ENCODE measurements at places on chromosomes 12 and 14.

DNA sequence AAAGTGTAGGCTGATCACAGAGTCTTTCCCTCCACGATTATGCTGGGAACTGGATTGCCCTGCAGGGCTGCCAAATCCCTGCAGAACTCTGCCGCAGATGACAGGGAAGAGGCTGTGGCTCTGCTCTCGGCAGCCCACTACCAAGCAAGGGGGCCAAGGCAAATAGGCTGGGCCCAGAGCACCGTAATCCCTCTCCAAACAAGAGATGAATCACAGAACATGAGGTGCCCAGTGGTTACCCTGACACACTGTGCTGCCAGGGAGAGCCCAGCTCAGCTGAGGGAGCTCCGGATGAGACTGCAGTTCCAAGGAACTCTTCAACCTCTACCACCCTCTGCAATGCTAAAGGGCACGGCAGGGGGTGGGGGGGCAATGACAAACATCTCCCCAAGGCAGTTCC, 33.9 kb downstream of the STON2 start:
- no peak for DNase-seq

- no peak for DNase-seq
These were observed 969.1 kb upstream of the NOVA1 start for GRCh38 chr14:27566843-27567382.

- DNase-seq = no peak
These were observed 20.3 kb upstream of the ADGRD1 start for GRCh38 chr12:130933269-130933995.

DNA sequence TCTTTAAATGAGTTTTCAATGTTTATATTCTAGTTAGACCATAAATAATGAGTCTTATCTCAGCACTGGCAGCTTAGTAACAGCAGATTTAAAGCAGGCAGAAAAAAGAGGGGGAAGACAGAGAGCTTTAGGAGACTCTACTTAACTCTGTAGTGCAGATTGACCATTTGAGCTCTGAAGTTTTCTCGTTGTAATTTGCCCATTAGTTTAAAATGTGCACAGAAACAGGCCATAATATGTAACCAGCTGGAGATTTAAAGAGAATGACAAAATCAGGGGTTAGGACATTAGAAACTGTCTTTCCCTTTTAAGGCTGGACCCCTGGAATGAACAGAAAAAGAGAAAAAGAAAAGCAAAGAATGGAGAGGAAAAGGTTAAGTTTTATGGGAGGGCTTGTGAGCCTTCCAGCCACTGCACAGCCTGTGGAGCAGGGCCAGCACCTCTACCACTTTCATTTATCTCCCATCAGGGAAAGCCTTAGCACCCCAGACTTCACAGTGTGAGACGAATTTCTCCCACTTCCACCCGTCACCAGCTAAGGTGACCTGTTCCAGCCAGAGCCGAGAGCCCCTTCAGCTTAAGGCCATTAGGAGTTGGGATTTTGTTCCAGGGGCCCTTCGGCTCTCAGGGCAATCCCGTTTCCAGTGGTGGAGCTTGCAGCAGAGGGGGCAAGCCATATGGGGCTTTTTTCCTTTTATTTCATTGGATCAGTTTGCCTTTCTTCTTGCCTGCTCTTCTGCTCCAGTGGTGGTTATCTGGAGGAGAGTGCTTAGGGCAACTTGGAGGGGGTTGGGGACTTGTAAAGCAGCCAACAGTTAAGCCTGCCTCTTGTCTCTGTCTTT, 8.0 kb downstream of the IL22 start:
- no peak for DNase-seq

- no peak for DNase-seq
These were observed 170.0 kb downstream of the KLHL28 start for GRCh38 chr14:44791730-44792129.

- no peak for DNase-seq
These were observed 208.4 kb downstream of the PAWR start for GRCh38 chr12:79482323-79482722.
